Stimulated activated memory B cell treated with anti-CD40 and anti-IgM and Interleukin-4, amounts not matched to agents 10 μg/mL and 1 μg/mL and 100 μg/mL, for 72 hours (primary cell): ENCODE measurements at places on chromosomes 6 and 20.

DNA sequence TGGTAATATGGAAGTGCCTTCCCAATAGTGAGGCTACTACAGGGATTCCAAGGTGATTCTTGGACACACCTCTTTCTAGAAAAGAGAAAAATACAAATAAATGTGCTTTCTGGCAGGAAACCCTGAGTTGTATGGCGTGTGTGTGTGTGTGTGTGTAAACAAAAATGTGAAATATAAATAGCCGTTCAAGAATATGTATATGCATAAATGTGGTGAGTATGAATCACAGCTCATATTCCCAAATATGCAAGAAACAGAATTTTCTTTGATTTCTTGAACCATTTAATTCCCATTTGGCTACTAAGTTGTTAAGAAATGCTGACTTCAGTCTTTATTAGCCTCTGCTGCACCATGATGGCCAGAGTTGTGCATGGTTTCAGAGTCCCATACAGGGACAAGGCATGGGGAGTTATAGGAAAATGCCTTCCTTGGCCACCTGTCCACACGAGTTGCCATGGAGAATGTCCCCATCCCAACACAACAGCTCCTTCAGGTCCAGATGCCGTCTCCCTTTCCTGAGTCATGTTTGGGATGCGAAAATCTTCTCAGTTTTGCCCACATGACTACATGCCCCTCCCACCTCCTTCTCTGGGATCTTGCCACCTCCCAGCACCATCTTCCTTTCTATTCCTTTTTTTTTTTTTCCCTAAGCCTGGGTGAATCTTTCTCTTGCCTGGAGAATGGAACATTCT, 312.4 kb upstream of the ECI2 start:
- ATAC-seq, result no peak

- ATAC-seq, result no peak
Observed at GRCh38 chr20:39462416-39462945, 500.3 kb downstream of the DHX35 start.

GRCh38 chr20:49833483-49833882, 20.9 kb downstream of the SLC9A8 start:
- ATAC-seq, result peak; percentile 87

DNA sequence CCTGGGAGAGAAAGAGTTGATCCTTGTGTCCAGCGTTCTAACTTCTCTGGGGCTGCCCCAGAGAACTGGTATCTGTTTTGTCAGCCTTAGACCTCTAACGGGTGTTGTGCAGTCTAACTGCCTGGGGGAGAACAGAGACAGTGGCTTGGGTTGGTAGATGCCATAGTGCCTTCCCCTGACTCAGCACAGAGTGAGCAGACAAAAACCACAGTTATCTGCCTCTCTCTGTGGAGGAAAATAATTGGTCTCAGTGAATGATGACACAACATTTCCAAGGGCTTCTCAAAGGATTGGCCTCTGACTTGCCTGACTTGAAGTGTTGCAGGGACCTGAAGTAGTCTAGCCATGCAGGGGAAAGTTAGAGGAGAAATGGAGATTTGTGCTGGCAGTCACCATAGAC, 226.2 kb upstream of the MAN1A1 start:
- ATAC-seq, result no peak

GRCh38 chr6:134004714-134005113, 47.7 kb downstream of the SLC2A12 start:
- no peak for ATAC-seq

DNA sequence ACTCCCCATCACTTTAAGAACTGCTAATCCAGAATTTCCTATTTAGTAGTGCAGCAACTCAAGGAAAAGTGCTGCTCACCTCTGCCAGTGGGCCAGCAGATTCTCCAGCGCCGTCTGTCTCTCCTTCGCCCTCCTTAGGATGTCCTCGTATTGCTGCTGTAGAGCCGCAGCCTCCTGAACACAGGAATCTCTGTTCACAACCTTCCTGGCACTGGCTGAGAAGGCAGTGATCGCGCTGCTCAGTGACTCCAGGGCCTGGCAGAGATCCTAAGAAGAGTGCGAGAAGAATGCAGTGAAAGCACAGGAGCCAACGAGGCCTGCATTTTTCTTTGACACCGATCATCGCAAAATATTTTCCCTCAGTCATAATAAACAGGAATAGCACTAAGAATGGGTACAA, 209.0 kb downstream of the SYNE1 start:
- no peak for ATAC-seq

- peak; percentile 51 for ATAC-seq
Observed at GRCh38 chr6:144922120-144922722, 637.1 kb downstream of the UTRN start.

DNA sequence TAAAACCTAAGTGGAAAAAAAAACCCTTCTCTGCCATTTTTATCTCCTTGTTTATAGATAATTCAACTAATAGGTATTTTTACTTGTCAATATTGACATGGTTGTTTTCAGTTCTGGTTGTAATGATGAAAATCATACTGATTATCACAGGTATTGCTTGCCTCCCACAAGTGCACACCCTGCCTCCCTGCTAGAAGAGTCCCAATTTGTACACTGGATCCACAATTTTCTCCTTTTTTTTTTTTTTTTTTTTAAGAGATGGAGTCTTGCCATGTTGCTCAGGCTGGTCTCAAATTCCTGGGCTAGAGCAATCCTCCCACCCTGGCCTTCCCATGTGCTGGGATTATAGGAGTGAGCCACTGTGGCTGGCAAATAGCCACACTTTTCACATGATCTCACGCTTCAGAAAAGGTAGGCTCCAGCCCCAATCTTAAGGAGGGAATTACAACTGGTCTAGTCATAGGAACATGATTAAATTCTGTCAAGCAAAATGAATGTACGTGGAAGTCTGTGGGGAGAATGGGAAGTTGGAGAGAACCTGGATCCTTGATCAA, 12.3 kb downstream of the DYNLT2 start:
- ATAC-seq, result no peak

DNA sequence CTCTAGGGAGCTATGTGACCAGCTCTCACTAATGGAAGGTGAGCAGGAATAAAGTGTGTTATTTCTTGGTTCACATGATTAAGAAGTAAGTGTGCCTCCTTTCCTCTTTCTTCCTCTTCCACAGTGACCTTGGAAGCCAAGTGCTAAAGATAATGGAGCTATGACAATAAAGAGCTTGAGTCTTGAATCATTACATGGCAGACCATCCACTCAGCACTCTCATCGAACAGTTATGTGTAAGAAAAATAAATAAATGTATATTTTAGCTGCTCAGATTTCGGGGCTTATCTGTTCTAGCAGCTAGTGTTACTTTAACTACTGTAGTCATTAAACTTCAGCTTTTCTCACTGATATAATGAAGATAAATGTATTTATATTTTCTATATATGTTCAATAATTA, 72.9 kb downstream of the HDGFL1 start:
- ATAC-seq, result no peak

DNA sequence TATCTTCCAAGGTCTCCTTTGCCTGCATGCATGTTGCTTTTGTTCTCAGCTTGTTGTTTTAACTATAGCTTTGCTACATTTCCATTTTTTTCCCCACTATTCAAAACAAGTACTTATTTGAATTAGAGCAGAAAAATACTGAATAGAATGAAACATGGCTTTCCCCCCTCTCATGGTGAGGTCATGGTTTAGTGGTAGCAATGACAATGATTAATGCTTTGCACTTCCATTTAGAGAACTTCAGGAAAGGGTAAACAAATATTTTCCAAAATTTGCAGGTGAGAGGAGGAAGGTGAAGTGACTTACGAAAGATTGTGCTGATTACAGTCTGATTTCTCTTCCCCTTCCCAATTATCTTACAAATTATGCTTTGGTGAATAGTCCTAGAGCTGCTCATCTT, 47.8 kb upstream of the TRAF3IP2 start:
- ATAC-seq, result no peak

- ATAC-seq, result peak; percentile 95
Observed at GRCh38 chr6:144063744-144064401, 31.5 kb downstream of the SF3B5 start.

- ATAC-seq, result no peak
Observed at GRCh38 chr6:22106961-22107360, 189.9 kb downstream of the PRL start.

GRCh38 chr20:32737371-32738223, 5.7 kb downstream of the COMMD7 start:
- ATAC-seq, result no peak

GRCh38 chr20:42099101-42099500, 480.9 kb upstream of the CHD6 start:
- no peak for ATAC-seq

- ATAC-seq, result no peak
Observed at GRCh38 chr20:64074184-64074789, 5.0 kb downstream of the RGS19 start.

- ATAC-seq, result peak; percentile 82
Observed at GRCh38 chr6:25017932-25018567, 82.3 kb upstream of the RIPOR2 start.

GRCh38 chr6:137652961-137653705, 158.9 kb upstream of the OLIG3 start:
- no peak for ATAC-seq

DNA sequence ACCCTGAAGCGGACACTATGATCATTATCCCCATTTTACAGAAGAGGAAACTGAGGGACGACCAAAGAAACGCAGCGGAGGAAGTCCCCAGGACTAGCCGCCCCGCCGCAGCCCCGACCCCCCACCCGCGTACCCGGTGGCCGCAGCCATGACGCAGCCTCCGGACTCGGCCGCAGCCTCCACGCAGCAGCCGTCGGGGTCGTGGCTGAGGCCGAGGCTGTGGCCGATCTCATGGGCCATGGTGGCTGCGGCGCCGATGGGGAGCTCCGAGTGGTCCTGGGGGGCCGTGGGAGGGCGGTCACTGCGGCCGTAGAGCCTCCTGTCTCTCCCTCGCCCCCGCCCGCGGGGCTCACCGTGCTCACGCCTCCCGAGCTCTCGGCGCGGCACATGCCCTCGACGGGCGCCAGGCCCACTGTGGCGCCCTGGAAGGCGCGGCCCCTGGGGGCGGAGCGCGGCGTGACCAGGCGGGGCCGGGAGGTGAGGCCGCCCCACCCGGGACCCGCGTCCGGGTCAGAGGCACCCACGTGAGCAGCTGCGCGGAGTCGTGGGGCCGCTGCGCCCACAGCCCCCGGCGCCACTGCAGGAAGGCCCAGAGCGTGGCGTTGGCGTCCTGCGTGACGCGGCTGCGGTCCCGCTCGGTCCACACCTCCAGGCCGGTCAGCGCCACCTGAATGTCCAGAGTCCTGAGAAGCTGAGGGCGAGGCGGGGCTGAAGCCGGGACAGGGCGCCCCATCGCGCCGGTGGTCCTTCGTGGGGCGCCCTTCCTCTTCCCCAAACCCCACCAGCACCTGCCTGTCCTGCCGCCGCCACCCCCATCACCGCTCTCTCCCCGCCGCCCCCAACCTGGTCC, 8.4 kb downstream of the ADAM33 start:
- no peak for ATAC-seq
